ENCODE measurements at places on chromosomes 5 and 9. TPM values are rescaled to one million over a fixed set of nuclear protein-coding genes. Genes with fewer than 3 reads are reported as not detected.

GRCh38 chr5:61464512-61464911 is 132.5 kb downstream of the ZSWIM6 start:
- DNase-seq: no peak

- no peak for DNase-seq
Measured at GRCh38 chr9:9352877-9353481, 1259.8 kb downstream of the PTPRD start.

The TMEFF1 gene
- total RNA-seq: 8.1 TPM

The GALNT12 gene
- 1.2 TPM for total RNA-seq

The HAPLN1 gene
- total RNA-seq: not detected

- no peak for DNase-seq
Measured at GRCh38 chr5:113058706-113059226, 82.2 kb downstream of the DCP2 start.

The TMC1 gene
- total RNA-seq: 0.99 TPM

The TNFSF15 gene
- total RNA-seq: 1.3 TPM
